Activated T-helper 1 cell treated with anti-CD3 and anti-CD28 coated beads, Interleukin-2, amount 50 U/mL, for 16 hours (primary cell): ENCODE measurements at places on chromosomes 3 and 15.

GRCh38 chr3:149352556-149352955 is 19.1 kb upstream of the TM4SF18 start:
- DNase-seq: no peak

GRCh38 chr3:156834435-156834834 is 8.3 kb downstream of the LEKR1 start:
- no peak for DNase-seq

DNA sequence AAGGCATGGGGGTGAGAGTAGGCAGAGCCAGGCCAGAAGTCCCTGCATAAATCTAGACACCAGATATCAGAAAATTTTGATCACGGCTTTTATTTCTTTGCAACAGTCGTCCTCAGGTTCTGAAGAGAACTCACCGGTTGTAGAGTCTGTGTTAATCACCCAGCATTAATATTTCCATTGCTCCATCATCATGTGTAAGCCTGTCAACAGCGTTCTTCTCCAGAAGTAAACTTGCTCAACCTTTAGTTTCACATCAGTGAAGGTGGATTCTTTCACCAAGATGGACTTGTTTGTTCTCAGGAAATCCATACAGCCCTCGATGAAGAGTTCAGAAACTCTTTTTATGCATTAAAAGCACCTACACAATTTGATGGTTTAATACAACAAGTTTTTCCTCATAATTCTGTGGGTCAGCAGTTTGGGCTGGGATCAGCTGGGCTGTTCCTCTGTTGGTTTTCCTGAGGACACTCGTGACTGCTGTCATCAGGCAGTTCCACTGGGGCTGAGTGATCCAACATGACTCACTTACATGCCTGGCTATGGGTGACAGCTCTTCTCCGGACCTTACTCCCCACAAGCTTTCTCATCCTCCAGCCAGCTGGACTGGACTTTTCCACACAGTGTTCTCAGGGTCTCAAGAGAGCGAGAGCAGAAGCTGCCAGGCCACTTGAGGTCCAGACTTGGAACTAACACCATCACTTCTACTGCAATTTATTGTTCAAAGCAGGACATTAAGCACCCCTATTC is 303.4 kb downstream of the ZNF621 start:
- no peak for DNase-seq

GRCh38 chr3:22360970-22361369 is 610.0 kb upstream of the ZNF385D start:
- no peak for DNase-seq

GRCh38 chr15:62934236-62934971 is 108.1 kb upstream of the TPM1 start:
- no peak for DNase-seq

GRCh38 chr3:113532698-113533533 is 561 bp downstream of the SIDT1 start:
- DNase-seq: peak; percentile 17

DNA sequence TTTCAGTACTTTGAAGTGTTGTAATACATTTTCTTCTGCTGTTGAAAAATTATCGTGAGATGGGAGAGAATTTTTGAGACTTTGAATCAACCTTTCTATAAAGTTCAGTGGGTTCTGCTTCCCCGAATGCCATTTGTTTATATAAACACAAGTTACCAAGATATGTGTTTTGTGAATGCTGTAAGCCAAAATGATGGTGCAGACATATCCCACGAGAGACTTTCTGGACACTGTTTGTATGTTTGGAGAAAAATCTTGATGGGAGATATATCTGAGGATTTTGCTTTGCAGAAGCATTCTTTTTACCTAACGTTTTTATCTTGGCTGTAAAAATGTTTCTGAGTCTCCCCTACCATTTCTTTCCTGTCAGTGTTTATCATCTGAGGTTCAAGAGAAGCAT is 526.6 kb upstream of the ZNF717 start:
- DNase-seq: no peak
